B cell (primary cell): ENCODE measurements at places on chromosomes 7 and 10.

GRCh38 chr10:4144817-4145216, 359.8 kb upstream of the KLF6 start:
- DNase-seq, result no peak

DNA sequence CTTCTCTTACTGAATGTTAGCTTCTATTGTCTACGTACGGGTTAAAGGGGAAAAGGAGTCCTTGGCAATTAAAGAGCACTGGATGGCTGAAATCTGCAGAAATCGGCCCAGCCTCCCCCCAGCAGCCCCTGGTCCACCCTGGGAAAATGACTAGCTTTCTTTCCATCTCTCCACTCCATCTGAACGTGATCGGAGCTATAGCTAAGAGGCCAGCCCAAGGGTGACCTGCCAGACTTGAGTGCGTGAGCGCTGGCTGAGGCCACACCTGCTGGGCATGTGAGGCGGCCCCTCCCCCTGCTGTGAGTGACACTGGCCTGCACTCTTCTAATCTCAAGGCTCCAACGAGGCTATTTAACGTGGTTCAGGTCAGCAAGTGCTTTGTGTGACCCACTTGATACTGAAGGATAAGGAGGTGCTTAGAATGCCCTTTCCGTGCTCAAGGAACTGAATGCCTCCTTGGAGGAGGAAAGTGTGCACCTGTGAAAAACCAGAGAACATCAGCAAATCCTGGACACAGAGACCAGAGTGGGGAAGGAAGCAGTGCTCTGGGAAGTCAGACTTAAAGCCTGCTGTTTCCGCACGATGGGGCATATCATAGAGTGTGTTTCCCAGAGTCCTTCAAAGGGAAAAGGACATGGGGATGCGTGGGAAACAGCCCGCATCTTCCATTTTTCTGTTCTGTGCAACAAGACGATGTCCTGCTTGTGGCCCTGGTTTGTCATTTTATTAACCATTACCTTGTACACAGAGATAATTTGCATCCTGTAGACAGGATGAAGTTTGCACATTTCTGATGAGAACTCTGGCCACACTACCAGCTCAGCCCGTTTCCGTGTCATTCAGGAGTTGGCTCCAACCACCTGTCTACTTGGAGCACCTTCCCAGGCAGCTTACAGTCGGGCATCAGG, 12.5 kb upstream of the MNX1 start:
- no peak for DNase-seq

GRCh38 chr10:19048489-19048888, at the start of gene MALRD1:
Gene MALRD1 (plus strand): TSS chr10:19048801. CDS start chr10:19048939, 138 bp downstream.
- no peak for DNase-seq

DNA sequence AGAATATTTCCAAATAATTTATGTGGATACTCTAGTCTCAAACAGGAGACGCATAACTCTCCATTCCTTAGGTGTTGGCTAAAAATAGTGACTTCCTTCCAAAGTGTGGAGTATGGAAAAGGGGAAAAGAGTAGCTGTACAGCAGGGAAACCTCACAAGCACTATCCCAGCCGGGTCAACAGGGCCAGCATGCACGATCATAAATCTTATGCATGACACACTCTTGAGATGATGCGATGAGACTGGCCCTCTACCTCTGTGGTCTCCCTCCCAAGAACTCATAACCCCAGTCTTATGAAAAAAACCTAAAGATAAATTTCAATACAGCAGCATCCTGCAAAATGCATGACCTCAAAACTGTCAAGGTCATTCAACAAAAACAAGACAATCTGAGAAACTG, 197.3 kb downstream of the TEX36 start:
- no peak for DNase-seq

GRCh38 chr7:135993950-135994349, 16.8 kb upstream of the MTPN start:
- peak; percentile 33 for DNase-seq

GRCh38 chr7:51077316-51077986, 239.2 kb downstream of the COBL start:
- no peak for DNase-seq

DNA sequence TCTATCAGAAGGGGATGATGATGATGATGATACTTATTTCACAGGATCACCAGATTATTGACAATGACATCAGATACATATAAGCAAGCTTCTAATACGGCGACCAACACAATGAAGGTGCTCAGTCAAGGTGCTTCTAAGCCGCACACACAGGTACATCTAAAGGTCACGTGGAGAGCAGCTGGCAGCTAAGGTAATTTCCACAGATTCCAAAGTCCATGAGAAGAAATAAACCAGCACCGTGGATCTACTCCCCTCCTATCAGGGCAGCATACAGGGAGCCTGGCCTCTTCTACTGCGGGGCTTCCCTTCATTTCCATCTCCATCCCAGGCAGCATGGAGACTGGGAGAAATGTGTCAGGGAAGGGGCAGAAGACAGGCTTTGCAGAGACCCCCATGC, 37.5 kb downstream of the DENND11 start:
- DNase-seq, result no peak

- DNase-seq, result no peak
Observed at GRCh38 chr10:30098629-30099028, 39.2 kb upstream of the JCAD start.

DNA sequence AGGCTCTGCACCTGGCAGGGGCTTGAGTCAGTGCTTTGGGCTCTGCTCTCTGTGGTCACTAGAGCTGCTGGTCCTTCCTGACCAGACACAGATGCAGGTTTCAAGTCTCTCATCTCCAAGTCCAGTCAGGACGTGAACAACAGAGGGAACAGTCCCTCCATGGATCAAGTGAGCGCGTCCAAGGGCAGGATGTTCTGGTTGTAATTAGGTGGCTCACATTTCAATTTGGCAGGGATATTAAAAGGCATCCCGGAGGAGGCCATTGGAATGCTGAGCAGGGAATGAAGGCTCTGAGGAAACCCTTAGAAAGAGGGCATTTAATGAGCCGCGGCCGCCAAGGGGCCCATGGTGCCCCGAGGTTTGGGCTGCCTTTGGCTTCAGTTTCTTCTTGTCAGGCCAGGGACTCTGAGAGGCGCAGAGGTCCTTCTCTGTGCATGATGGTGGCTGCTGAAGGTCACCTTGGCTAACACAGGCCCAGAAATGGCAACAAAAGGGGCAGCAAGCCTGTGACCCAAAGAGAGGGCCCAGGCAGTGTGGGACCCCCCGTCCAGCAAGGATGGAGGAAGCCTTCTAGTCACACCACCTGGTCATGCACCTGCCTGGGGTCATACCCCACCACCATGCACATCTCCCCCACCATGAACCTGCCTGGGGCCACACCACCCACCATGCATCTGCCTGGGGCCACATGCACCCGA, 30.7 kb upstream of the INPP5A start:
- DNase-seq, result no peak

DNA sequence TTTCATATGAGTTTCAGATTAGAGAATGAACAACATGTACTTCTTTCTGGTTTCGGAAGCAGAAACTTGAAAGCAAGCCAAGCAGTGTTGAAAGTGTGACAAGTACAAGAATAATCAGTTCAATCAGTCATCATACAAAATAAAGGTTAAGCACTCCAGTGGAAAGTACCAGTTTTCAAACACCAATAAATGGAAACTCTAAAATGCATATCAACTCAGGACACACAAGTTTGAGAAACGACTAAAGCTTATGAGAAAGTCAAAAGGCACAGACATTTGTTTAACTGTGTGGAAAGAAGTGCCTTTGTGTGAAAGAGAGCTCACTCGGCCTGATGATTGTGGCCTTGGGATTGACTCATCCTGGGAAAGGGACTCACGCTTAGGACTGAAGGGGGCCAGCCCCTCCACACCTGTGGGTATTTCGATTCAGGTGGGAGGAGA, 60.6 kb upstream of the AKR1C1 start:
- no peak for DNase-seq

GRCh38 chr7:47211519-47211973, 370.4 kb downstream of the TNS3 start:
- DNase-seq, result no peak

DNA sequence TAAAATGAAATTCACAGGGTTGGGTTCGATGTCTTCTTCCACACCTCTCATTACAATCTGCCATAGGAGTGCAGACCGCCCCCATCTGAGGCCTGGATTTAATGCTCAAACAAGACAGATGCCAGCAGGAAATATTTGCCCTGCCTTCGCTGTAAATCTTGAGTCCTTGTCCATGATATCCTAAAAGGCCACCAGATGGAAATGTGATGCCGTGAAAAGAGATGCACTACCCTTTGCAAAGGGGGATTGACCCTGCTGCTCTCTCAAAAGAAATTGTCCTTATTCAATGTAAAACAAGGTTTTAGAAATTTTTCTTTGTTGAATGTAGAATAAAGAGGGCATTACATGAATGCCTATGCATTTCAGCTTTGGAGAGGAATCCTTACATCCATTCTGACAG, 37.5 kb downstream of the AGAP4 start:
- DNase-seq, result no peak

GRCh38 chr10:90947030-90947960, 26.4 kb upstream of the ANKRD1 start:
- no peak for DNase-seq

- no peak for DNase-seq
Observed at GRCh38 chr7:127941476-127942210, 89.6 kb downstream of the LRRC4 start.

DNA sequence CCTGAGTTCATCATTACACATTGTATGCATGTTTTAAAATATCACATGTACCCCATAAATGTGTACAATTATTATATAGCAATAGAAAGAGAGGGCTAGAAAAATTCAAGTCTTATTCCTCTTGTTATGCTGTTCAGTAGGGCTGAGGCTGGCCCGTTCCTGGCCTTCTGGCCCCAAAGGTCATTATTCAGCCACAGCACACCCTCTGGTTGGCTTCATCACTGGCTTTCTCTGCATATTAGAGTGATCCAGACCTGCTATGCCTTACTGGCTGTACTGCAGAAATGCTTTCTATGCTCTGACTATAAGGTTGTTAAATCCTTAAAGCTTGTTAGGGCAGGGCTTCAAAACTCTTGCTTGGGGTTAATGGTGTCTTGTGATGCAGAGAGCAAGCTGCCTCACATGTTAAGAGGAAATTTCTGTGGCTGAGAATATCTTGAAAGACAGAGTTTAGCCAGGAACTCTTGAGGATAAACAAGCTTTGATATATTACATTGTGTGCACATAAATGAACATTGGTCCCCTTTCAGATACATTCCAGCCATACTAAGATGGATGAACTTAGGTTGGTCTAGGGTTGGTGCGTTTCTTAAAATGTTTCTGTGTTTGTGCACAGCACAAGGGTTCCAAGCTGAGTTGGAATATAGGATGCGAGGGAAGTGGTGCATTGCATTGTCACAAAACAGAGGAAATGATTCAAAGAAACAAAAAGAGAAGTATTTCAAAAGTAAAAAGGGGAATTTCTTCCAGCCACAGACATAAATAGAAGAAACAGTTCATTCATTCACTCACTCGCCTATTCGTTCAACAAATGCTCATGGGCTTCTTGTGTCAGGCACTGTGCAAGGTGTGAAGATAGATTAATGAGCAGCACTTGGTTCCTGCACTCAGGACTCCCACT, 61.6 kb upstream of the WDR11 start:
- no peak for DNase-seq

DNA sequence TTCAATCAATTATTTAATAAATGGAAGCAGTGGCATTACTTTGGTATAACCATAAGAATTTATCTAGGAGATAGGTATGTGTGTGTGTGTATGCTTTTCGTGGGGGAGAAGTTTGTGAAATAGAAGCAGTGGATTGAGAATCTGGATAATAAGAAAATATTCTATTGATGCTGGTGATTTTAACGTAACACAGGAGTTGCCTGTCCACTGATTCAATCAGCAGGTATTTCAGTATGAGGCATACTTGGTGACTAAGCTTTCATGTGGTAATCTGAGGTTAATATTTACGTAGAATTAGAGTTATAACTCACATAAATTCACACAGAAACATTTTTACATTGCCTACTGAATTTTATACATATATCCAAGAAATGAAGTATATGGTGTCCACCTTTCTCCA, 568.0 kb downstream of the ZWINT start:
- DNase-seq, result no peak

GRCh38 chr10:740936-741431, 51.5 kb upstream of the DIP2C start:
- DNase-seq, result no peak

DNA sequence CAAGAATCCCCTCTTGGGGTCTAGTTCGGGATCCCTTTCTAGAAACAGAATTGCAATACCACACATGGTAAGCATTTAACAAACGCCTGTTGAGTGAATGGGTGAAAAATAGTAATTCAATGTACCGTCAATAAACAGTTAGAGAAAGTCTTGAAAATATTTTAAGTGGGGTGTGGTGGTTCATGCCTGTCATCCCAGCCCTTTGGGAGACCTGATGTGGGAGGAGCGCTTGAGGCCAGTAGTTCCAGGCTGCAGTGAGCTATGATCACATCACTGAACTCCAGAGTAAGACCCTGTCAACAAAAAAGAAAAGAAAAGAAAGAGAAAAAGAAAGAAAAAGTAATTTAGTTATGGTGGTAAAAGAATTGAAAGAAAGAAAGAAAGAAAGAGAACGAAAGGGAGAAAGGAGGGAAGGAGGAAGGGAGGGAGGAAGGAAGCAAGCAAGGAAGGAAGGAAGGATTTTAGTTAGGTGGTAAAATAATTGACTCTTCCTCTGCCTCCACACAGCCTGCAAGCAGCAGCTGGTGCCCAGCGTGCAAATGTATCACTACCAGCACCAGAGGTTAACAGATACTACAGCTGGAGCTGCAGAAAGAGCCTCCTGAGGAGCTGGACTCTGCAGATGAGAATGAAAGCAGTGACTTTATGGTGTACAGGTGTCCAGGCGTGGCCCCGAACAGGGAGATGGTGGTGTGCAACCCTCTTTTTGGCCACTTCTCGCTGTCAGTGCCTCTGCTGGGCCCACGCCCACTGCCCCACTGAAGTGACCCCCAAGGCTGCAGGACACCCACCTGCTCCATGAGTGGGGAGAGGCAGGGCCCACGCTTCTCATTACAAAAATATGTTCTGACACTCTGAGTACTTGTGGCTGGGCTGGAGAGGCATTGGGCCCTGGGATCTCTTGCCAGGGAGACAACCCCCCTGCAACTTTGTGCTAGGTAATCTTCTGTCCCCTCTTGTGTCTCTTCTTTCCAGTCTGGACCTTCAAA, 135.4 kb downstream of the BAMBI start:
- DNase-seq, result no peak

DNA sequence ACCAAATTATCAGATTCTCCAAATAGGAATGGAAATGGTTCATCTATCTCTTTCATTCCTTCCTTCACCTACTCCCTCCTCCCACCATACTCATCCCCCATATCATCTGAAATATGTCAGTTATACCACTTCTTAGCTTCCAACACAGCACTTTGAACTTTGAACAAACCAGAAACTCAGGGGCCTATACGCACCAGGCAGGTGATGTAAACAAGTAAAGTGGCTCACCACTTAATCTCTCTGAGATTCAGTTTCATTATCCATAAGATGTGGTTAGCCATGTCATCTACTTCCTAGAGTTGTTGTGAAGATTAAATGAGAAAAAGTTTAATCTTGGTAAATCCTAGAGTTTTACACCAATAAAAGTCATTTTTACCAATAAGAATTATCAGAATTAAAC, 65.9 kb upstream of the LRRN3 start:
- no peak for DNase-seq

GRCh38 chr7:26417911-26418413, 126.3 kb downstream of the SNX10 start:
- no peak for DNase-seq

GRCh38 chr10:26839966-26840627, 20.7 kb downstream of the ABI1 start:
- no peak for DNase-seq
